Thymus (tissue), 14 donors: ENCODE measurements at places on chromosomes 13 and 19. TPM values are rescaled to one million over a fixed set of nuclear protein-coding genes. Genes with fewer than 3 reads are reported as not detected.

Gene TNNT1
- polyA plus RNA-seq = 11.9 TPM

Gene TMIGD2
- 64.8 TPM for polyA plus RNA-seq

DNA sequence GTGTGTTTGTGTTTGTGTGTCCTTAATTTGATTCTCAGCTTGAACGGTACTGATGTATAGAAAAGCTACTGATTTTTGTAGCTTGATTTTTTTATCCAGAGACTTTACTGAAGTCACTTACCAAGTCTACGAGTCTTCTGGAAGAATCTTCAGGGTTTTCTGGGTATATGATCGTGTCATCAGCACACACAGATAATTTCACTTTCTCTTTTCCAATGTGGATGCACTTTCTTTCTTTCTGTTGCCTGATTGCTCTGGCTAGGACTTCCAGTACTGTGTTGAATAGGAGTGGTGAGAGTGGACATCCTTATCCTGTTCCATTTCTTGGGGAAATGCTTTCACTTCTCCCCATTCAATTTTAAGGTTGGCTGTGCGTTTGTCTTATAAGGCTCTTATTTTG is 7.9 kb upstream of the LILRB1 start:
- DNase-seq = no peak

DNA sequence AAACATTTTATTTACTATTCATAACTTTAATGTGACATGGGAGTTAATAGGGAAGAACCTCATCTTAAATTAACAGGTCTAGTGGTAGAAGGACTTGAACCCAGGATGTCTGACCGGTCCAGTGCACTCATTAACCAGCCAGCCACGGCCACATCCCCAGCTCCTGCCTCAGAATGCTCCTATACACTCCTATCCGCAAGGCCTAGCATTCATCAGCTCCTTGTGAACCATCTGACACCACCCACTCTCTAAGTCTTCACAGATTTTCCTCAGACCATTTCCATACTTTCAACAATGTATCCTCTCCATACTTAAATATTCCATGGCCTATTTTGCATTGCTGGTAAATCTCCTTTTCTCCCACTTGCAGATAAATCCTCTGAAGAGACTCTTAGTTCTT is 98.3 kb downstream of the KLF12 start:
- no peak for DNase-seq

GRCh38 chr13:25963674-25964073 is 88.1 kb downstream of the SHISA2 start:
- DNase-seq = no peak

DNA sequence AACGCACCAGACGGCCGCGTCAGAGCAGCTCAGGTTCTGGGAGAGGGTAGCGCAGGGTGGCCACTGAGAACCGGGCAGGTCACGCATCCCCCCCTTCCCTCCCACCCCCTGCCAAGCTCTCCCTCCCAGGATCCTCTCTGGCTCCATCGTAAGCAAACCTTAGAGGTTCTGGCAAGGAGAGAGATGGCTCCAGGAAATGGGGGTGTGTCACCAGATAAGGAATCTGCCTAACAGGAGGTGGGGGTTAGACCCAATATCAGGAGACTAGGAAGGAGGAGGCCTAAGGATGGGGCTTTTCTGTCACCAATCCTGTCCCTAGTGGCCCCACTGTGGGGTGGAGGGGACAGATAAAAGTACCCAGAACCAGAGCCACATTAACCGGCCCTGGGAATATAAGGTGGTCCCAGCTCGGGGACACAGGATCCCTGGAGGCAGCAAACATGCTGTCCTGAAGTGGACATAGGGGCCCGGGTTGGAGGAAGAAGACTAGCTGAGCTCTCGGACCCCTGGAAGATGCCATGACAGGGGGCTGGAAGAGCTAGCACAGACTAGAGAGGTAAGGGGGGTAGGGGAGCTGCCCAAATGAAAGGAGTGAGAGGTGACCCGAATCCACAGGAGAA is 1.9 kb downstream of the PPP1R12C start:
- no peak for DNase-seq

DNA sequence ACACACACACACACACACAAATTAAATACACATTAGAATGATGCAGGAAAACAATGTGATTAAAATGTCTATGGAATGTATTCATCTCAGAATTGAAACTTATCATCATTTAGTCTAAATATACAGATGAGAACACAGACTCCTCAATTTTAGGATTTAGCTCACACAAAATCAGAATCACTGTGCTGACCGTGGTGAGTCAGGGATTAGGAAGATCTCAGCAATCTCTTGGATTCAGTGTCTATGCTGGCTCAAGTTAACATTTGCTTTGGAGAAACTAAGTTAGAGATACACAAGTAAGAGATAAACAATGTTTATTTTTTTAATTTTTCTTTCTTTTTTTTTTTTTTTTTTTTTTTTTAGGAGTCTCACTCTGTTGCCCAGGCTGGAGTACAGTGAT is 323.6 kb downstream of the KLF12 start:
- no peak for DNase-seq

DNA sequence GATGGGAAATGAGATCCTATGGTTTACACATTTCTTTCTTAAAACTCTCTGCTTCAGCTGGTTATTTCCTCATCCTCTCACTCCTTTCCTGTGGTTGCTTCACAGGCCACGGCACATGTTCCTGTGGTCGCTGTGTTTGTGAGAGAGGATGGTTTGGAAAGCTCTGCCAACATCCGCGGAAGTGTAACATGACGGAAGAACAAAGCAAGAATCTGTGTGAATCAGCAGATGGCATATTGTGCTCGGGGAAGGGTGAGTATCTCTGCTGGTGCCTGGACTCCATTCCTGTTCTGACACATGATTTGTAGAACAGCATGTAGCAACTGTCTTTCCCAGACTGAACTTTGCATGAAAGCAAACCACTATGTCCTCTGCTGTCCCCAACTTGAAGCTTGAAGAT is 254.2 kb downstream of the ITGBL1 start:
- DNase-seq = no peak

DNA sequence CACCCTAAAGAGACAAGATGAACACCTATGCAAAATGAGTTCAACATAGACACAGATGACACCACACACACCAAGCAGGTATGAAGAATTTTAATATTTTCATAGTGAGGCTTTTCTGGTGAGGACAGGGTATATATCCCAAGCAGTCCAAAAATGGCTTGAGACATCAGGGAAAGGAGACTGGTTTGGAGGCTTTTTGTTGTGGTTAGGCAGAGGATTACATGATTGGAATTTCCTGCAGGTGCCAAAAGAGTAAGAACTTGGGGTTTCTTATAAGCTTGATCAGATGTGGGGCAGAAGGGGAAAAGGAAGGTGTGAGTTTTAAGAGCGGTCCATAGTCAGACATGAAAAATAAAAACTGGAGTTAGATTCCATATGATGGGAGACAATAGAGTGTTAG is 420.8 kb upstream of the SLITRK1 start:
- no peak for DNase-seq

- no peak for DNase-seq
Measured at GRCh38 chr13:42707048-42707447, 74.3 kb upstream of the FAM216B start.

GRCh38 chr13:84430015-84430414 is 547.7 kb upstream of the SLITRK1 start:
- no peak for DNase-seq

- DNase-seq = no peak
Measured at GRCh38 chr19:41319500-41320184, 9.7 kb downstream of the CCDC97 start.

DNA sequence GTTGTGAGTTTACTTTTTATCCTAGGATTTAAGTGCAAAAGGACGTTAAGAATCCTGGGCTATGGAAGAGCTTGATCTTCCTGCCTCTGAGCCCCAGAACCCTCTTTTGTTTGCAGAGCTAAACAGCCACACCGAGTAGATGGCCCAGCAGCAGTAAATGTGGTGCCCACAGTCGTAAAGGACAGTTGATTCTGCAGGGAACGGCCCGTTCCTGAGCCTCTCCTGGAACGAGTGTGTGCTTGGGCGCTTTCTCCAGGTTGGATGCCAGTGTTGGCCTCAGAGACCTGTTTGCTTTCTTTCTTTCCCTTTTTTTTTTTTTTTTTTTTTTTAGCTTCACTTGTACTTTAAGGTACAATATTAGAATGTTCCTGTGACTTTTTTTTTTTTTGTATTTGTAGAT is 41.7 kb downstream of the SPATA13 start:
- no peak for DNase-seq

DNA sequence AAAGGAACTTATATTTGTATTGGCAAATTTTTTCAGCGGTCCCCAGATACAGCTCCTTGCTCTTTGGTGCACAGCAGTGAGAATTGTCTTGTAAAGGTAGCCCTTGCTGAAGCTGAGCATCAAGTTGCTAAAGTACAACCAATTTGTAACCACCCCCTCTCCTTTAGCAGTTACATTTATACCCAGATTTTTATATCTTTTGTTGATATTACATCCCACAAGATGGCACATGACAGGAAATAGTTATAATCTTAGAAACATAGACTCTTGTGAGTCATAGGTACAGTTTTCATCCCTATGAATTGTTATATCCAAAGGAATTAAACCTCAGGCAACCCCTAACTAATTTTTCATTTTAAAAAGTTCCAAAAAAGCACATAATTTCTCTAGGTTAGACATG is 523.0 kb upstream of the SLITRK1 start:
- DNase-seq = no peak

- DNase-seq = peak; percentile 70
Measured at GRCh38 chr13:42394711-42395085, 122.7 kb downstream of the AKAP11 start.

DNA sequence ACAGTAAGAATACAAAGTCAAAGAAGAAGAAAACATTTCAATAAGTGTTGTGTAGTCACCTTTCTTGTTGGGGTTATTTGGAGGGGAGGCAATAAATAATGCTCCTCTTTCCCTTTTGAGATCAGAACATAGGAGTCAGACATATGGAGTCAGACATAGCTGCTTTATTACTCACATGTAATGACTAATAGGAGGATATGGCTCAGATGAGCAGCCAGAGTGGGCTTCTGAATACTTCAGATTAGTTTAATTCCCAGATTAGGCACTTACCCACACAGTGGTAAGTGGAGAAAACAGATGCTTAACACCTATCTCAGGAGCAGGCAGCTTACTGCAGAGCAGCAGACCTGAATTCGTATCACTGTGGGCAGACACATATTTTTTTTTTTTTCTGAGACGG is 31.7 kb upstream of the C1QTNF9B start:
- DNase-seq = no peak

GRCh38 chr19:49559928-49560327 is 20.4 kb downstream of the NOSIP start:
- DNase-seq = no peak

DNA sequence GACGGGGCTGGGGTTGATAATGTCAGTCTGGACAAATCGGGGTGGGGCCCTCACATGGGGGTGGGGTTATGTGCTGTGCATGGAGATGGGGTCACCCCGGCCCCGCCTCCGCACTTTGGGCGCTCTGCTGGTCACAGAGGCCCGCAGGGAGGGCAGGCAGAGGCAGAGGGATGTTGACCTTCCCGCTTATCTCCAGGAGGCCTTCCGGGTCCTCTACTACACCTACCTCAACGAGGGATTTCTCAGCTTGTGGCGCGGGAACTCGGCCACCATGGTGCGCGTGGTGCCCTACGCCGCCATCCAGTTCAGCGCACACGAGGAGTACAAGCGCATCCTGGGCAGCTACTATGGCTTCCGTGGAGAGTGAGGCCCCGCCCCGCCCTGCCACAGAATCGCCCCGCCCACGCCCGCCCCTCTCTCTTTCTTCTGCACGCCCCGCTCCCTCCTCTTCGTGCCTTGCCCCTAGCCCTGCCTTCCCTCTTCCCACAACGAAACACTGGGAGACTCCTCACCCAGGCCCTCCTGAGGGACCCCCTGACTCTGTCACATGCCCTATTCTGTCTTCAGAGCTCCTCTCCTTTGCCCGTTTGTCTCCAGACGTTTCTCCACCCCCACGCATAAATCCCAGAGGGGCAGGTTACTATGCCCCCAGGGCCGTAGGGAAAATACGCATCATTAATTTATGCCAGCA is 32.8 kb downstream of the TMEM161A start:
- peak; percentile 42 for DNase-seq

GRCh38 chr13:94028650-94029049 is 450.8 kb downstream of the DCT start:
- no peak for DNase-seq

DNA sequence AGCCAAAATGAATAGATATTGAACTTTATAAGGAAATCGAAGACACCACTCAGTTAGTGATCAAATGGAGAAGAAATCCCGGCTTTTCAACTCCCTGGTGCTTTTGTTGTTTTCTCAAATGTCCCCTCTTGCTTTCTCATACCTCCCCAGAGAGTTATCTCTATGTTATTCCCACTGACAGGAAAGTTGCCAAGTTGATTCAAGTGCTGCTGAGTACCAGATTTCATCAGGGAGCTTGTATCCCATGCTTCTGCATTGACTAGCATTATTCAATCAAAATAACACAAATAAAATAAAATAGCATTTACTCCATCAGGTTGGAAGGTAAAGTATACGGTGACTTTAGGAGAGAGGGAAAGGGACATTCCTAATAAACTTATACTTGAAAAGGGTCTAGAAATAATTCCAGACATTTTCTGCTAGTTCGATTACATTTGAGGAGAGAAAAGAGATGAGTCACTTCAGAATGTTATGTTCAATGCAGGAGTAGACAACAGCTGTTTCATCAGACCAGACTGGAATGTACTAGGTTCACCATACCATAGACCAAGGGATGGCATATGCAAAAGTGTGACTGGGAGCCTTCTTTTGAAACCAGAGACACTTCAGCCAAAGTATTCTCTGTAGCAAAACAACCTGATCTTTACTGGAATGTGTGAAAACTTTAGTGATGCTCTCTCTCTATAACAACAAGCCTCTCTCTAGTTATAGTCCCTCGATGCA is 397.8 kb downstream of the FGF14 start:
- no peak for DNase-seq

- no peak for DNase-seq
Measured at GRCh38 chr13:29676941-29677452, 81.5 kb upstream of the SLC7A1 start.

DNA sequence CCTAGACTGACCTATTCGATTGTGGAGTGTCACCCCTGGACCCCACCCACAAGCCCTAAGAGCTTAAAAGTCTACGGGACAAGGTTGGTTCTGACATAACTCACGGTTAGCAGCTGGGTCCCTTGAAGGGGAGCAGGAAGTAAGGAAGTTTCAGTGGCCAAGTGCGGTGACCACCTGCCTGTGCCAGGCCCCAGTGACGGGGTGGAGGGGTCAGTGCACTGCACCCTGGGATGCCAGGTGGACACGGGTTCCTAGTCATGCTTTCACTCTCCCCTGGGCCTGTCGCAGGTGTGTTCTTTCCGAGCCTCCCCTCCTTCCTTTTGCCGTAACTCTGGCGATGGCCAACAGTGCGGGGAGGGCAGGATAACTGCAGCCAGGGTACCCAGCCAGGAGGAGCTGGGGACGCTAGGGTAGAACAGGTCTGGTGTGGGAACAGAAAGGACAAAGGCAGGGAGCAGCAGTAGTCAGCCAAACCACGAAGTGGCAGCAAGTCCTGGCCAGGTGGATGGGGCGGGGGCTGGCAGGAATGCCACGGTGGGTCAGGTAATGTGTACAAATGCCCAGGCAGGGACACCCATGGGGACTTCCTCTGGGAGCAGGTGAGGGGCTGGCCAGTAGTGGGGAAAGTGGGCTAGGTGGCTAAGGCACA is 58.3 kb downstream of the RGCC start:
- DNase-seq = no peak
